HT1080 (cell line): ENCODE measurements at places on chromosomes 6 and 20.
A peak's percentile ranks its signal among the peaks of the same experiment; 100 is the strongest.

- no peak for DNase-seq
Observed at GRCh38 chr6:11333132-11333849, 100.8 kb upstream of the NEDD9 start.

- DNase-seq = no peak
Observed at GRCh38 chr6:20352346-20352745, 49.3 kb upstream of the E2F3 start.

DNA sequence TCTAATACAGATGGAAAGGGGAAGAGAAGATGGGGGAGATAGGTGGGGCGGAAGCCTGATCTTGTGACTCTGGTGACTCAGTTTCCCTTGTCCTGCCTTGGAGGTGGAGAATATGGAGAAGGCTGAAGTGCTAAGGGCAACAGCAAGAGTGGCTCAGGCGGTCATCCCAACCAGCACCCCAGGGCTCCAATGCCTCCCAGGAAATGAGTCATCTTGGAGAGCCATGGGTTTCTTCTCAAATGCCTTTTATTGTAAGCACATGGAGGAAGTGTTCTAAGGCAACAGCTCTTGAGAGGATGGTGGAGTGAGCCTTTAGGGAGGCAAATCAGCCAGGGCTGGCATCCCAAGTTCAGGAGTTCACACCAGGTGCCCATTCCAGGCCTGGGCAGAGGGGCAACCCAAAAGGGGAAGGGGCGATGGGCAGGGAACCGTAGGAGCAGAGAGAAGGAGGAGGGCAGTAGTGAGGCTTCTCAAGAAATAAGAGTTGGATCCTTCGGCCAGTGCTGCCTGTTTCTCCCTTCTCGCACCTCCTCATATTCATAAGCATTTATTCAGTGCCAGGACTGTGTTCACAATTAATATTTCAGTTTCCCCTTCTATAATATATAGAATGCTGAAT lies 13.2 kb upstream of the AHCY start:
- DNase-seq = peak; percentile 41

- DNase-seq = peak; percentile 31
Observed at GRCh38 chr6:170476360-170476759, 76.7 kb downstream of the PSMB1 start.

DNA sequence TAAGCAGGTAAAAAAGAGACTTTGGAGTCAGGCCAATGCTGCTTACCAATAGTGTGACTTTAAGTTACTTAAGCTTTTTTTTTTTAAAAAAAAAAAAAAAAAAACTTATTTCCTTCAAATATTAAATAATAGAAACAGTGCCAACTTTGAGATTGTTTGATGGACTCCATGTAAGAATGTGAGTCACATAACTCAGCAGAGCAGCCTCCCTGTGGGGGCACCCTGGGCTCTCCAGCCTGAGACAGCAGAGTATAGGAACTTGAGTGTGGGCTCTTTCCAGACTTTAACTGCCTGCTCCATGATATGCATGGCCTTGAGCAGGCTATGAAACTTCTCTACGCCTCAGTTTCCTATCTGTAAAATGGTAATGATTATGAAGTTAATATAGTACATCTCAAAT lies 113.3 kb upstream of the SAMD5 start:
- no peak for DNase-seq

GRCh38 chr6:15602154-15602553 lies 60.7 kb downstream of the DTNBP1 start:
- no peak for DNase-seq

DNA sequence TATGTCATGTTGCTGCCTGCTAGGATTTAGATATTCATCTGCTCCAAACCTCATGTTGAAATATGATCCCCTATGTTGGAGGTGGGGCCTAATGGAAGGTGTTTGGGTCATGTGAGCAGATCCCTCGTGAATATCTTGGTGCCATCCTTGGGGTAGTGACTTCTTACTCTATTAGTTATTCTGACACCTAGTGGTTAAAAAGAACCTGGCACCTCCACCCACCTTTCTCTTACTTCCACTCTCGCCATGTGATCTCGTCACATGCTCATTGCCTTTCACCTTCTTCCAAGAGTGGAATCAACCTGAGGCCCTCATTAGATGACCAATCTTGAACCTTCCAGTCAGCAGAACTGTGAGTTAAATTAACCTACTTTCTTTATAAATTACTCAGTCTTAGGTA lies 549.4 kb upstream of the SYNCRIP start:
- peak; percentile 58 for DNase-seq

GRCh38 chr6:95231416-95231815 lies 345.9 kb upstream of the MANEA start:
- no peak for DNase-seq

DNA sequence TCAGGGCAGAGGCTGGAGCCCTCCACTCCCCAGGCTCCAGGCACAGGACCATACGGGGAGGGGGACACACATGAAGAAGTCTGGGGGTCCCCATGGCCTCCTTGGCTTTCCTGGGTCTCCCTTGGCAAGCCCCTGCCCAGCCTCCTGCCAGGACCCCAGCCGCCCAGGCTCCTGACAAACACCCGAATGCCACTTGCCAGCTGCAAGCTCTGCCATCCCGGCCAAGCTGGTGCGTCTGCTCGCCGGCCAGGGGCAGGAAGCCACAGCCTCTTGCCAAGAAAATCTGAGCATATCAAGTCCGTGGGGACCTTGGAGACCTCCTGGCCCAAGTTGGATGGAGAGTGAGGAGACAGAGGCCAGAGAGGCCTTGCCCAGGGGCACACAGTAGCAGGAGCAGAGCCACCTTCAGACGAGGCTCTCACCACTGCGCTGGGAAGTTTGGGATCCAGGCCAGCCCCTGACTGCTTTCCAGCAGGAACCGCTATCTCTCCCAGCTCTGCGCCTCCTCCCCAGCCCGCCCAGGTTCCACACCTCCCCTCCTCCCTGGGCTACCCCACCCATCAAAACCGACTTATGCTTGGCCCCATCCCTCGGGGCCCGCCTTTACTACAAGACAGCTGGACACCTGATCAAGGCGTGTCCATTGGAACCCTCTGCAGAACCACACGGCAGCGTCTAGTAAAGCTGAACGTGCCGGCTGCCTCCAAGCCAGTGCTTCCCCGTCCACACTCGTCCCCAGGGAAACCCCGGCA lies 80.2 kb downstream of the GRM4 start:
- DNase-seq = no peak

DNA sequence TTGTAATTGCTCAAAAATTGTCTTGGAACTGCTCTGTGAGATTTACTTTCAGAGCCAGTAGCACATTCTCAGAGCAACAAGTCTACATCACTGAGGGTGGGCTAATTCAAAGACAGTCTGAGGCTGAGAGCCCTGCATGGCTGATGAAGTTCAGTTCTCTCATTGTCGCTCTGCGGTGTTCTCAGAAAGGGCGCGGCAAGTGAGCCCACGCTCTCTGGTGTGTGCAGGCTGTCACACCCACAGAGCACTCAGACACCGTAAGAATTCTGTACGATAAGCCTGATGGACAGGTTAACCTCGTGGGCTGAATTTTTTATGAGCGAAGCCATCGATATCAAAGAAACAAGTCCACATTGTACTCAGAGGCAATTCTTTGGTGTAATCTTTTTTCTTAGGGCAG lies 557.8 kb downstream of the HACE1 start:
- DNase-seq = no peak

- DNase-seq = no peak
Observed at GRCh38 chr6:88374553-88374952, 208.4 kb upstream of the CNR1 start.

DNA sequence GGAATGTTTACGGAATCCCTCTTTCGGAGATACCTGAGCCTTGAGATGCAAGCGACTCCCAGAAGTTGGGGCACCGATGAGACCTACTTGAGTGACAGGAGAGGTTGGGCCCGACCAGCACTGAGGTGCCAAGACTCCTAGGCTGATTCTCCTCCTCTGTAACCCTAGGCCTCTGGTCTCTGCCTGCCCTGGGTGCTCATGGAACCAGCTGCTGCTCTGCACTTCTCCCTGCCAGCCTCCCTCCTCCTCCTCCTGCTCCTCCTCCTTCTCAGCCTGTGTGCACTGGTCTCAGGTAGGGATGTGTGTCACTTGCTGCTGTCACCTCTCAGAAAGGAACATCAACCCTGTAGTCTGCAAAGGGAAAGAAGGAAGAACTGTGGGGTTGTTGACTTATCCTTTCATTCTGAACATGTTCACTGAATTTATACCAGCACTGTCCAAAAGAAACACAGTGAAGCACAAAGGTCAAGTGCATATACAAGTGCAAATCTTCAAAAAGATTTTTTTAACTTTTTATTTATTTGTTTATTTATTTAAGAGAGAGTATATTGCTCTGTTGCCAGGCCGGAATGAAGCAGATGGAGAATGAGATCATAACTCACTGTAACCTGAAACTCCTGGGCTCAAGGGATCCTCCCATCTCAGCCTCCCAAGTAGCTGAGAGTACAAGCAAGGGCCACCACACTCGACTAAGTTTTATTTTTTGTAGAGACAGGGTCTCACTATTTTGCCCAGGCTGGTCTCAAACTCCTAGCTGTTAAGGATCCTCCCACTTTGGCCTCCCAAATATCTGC lies 913 bp downstream of the BTN2A2 start:
- peak; percentile 65 for DNase-seq

GRCh38 chr20:10673176-10673841 lies 490 bp downstream of the JAG1 start:
- no peak for DNase-seq

GRCh38 chr6:149854532-149854931 lies 9.6 kb downstream of the LRP11 start:
- DNase-seq = peak; percentile 60

GRCh38 chr6:110063594-110064263 lies 85.6 kb downstream of the GPR6 start:
- DNase-seq = no peak

- DNase-seq = no peak
Observed at GRCh38 chr20:58215116-58215515, 13.3 kb downstream of the ANKRD60 start.

- DNase-seq = no peak
Observed at GRCh38 chr20:15296422-15296821, 959.0 kb upstream of the FLRT3 start.

- no peak for DNase-seq
Observed at GRCh38 chr20:43065299-43065698, 124.4 kb downstream of the PTPRT start.

- DNase-seq = no peak
Observed at GRCh38 chr6:29739136-29739881, 16.1 kb downstream of the HLA-F start.
